Stimulated activated CD4-positive, alpha-beta T cell treated with anti-CD3 and anti-CD28 coated beads, TNF-alpha, amount 100 ng/mL, for 4 hours (primary cell): ENCODE measurements at places on chromosomes 6 and 20.

- no peak for DNase-seq
These were observed 31.3 kb upstream of the SH3BGRL2 start for GRCh38 chr6:79599725-79600259.

DNA sequence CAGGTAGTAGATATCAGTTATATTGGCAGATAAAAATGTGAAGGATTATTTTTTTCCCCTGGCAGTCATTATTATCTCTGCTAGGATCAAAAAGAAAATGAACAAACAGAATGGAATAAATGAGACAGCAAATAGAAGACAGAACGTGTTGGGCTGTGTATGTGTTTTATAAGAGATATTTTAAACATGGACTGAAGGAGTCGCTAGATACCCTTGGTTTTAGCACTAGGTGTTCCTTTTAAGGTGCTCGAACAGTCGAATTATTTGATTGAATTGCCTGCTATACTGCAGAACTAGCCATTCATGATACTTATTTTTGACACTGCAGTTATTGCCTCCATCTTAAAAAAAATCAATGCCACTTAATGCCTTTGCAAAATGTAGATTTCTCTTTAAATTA, 3.7 kb downstream of the GRIK2 start:
- DNase-seq, result no peak

- peak; percentile 35 for DNase-seq
These were observed 298.6 kb downstream of the SYNE1 start for GRCh38 chr6:152338335-152339125.

DNA sequence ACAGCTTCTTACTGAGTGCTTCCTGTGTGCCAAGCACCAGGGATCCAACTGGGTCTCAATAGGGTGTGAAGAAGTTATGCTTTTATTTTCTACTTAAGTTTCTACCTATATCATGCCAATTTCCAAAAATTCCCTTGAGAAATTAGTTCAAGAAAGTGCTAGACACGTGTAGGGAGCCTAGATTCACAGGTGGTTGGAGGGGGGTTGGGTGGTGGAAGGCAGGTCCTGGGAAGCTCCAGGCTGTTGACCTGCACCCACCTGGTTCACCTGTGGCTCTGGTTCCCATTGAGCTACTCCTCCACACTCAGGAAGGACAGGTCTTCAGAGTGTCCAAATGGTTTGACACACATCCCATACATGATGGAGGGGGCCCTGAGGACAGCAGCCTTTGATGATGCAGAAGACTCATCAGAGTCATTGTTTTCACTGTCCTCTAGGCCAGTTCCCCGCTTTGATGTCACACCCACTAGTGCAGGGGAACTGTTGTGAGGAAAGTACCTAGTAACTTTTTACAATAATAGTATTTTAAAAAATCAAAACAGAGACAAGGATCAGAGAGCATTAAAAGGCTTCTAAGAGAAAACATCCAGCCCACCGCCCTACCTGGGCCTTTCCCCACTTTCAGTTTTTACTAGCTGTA, 39.8 kb upstream of the MYL9 start:
- no peak for DNase-seq

DNA sequence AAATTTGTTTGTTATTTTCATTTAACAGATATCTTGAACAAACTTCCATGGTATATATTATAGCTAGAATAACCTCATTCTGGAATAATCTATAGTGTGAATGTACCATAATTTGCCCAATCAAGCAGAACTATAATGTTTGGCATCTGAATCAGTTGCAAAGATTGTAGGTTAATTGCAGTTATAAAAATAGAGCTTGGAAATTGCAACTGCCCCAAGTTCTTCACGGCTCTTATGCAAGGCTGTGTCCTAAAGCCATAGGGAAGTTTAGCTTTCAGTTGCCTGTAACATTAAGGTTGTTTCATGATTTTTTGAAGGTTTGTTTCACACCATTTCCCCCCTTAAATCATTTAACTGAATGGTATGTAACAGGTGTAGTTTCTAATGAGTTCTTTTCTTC, 19.4 kb downstream of the NQO2 start:
- no peak for DNase-seq

DNA sequence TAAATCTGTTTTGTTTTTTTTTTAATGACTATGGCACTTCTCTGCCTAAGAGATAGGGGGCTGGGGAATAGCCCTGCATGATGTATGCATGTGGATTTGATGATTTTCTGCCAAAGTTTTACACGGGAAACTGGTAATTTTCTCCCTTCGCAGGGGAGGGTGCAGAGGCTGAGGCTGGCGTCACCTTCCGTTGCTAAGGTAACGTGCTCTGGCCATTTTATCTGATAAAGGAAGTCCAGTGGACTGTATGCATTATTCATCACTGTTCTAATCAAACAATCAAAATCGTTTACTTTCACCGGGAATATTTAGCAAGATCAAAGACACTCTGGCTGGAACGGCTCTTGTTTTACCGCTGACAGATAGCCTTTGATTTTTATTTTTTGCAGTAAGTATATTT, 789 bp downstream of the PHACTR1 start:
- DNase-seq, result no peak
